CMK (cell line): ENCODE measurements at places on chromosomes 6 and 20.

- no peak for DNase-seq
Measured at GRCh38 chr6:126747728-126748540, 370.5 kb upstream of the RSPO3 start.

GRCh38 chr6:7886132-7886531 lies 24.5 kb downstream of the TXNDC5 start:
- no peak for DNase-seq

DNA sequence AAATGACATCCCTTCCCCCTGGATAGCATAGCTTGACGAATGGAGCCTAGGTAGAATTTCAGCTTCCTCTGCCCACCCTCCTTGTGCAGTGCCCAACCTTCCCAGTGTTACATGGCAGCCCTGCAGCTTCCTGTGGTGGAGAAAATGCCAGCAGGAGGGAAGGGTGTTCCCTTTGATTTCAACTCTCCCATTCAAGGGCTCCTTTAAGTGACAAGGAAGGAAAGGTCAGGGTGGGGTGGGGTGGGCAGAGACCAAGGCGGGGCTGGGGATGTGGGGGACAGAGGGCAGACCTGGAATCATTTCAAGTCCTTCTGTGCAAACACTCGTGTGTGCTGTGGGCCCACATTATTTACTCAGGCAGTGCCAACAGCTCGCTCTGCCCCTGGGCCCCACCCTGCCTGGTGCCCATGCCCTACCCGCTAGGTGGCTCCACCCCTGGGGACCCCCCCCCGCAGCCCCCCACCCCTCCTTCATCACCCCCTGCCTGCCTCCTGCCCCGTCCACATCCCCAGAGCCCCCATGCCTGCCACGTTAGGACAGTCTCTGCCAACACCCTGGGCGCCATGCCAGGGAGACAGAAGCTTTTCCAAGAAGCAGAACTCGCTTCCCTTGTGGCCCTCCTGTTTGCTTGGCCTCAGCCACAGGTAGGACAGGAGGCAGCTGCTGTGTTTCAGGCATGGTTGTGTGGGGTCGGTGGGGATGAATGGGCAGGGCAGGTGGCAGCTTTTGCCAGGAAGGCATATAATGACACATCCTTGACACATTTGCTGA lies 9.4 kb downstream of the SPDEF start:
- no peak for DNase-seq

DNA sequence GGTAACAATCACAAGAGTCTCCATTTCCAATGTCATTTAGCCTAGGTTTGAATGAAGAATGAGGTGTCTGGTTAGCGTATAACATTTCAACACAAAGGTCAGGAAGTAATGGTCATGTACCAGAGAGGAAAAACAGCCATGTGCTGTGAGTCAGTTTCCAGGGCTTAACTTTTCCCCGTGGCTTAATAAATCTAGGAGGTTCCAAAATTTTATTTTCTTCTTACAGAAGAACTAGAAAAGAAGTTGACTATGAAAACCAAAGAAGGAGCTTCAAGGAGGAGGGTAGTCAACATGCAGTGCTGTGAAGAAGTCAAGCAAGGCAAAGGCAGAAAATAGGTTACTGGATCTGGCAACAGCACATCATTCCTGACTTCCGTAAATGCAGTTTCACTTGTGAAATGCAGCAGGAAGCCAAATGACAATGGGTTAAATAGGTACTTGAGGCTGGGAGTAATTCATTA lies 8.4 kb upstream of the GABRR2 start:
- no peak for DNase-seq

GRCh38 chr6:44269178-44269920 lies 901 bp upstream of the TMEM151B start:
- DNase-seq = no peak

- no peak for DNase-seq
Measured at GRCh38 chr6:161079566-161080262, 88.1 kb downstream of the MAP3K4 start.

DNA sequence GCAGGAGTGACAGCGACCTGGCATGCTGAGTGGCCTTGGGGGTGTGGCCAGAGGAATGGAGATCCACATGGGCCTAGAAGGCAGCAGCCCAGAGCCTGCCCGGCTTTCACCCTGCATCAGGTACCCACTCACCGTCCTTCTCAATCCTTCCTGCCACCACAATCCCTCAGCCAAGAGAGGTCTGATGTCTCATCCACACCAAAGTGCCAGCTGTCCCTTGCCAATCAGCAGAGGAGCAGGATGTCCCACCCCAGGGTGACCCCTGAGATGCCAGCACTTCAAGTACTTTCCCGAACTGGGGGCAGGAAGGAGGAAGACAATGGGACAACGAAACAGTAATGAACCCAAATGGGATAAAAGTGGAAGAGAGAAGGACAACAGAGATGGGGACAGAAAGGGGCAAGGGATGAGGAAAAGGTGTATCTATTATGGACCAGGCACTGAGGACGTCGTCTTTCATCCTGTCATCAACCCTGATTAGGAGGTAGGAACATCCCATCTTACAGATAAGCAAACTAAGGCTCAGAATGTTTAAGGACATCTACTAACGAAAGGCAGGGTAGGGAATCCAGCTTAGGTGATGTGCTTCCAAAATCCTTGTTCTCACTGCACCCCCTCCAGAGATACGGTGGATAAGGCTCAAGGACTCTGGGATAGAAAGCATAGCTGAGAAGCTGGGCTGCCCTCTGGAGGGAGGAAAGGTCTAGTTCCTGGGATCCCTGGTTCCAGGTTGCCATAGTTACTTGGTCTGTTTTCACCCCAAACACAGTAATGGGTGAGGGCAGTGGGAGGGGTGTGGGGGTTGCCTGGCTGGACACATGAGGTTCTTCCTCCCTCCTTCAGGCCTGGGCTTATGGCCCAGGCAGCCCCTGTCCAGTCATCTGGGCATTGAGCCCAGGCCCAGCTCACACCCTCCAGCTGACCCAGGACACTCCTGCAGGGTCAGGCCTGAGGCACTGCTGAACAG lies 4.5 kb upstream of the TNXB start:
- DNase-seq = no peak

DNA sequence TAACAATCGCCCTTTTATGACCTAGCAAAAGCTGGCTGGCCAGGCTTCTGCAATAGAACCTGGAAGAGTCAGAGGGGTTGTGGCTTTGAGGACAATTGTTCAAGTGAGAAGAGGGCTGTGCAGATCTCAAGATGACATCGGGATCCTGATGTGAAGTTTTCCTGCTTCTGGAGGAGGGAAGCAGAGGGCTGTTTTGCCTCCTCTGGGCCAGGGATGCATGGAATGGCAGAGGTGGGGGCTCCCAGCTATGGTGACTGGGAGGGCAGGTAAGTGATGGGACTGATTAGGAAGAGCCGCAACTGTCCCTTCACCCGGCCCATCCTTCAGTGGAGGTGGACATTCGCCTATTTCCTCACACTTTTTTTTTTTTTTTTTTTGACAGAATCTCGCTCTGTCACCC lies 43.4 kb upstream of the BLCAP start:
- DNase-seq = no peak

- DNase-seq = no peak
Measured at GRCh38 chr20:54067606-54068174, 2.7 kb downstream of the BCAS1 start.

DNA sequence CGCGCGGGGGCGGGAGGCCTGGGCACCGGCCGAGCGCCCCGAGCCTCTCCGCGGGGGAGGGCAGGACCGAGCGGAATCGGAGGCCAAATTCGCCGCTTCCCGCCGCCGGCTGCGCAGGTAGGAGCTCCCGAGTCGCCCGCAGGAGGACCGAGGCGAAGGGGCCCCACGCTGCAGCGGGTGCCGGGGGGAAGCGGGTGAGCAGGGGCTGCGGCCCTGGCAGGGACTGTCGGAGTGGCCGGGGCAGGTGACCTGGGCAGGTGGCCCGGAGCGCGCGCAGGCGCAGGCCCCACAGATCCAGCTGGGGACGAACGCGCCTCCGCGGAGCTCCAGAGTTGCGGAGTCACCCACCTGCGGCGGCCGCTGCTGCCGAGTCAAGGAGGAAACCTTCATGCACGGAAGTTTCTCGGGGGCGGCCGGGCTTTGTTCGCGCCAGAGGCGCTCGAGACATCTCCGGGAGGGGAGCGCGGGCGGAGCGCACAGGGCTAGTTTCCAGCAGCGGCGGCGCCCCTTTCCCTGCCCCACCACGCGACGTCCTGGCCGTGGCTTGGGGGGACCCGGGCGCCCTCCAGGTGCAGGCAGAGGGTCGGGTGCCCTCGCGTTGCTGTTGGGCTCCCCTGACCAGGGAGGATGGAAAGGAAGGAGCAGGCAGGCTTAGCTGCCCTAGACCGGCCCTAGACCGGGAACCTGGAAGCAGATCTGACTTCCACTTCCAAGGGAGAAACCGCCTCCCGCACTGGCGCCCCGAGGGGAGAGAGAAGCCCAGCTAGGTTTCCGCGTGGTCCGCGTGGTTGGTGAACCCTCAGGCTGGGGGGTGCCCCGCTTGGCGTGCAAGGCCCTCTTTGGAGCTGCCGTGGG lies 590 bp downstream of the SLCO4A1 start:
- no peak for DNase-seq

DNA sequence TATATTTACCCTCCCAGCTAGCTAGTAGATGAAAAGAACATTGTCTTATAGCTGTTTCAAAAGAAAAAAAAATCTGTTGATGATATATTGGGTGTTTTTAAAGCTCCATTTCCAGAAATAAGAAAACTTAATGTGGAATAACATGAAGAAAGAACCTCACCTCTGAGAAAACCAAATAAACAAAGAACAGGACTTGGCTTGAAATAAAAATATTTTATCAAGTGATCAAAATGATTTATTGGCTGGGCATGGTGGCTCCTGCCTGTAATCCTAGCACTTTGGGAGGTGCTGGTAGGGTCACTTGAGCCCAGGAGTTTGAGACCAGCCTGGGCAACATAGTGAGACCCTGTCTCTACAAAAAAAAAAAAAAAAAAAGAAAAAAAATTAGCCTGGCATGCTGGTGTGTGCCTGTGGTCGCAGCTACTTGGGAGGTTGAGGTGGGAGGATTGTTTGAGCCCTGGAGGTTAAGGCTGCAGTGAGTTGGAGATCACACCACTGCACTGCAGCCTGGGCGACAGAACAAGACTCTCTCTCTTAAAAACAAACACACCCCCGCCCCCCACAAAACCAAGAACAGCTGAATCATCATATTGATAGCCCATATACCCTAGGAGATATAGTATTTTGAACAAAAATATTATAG lies 7.9 kb downstream of the RNF24 start:
- DNase-seq = no peak

- no peak for DNase-seq
Measured at GRCh38 chr6:150266309-150266708, 102.5 kb upstream of the IYD start.

DNA sequence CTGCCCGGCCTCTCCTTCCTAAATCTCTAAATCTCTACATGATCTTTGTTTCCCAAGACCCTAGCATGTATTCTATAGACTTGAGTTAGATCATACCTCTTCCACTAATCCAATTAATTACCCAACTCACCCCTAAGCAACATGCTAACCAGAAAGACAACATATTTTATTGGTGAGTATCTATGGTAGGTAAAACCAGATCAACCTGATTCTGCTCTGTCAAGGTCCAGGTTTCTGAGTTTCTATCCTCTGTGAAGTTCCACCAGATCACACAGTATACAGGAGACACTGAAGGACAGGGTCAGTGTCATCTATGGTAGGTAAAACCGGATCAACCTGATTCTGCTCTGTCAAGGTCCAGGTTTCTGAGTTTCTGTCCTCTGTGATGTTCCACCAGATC lies 363.2 kb upstream of the MARCKS start:
- no peak for DNase-seq

- DNase-seq = no peak
Measured at GRCh38 chr20:21521596-21522480, 8.0 kb upstream of the NKX2-2 start.

GRCh38 chr6:158230967-158231550 lies 62.9 kb downstream of the GTF2H5 start:
- no peak for DNase-seq
